ENCODE measurements at places on chromosomes 13 and 19.

DNA sequence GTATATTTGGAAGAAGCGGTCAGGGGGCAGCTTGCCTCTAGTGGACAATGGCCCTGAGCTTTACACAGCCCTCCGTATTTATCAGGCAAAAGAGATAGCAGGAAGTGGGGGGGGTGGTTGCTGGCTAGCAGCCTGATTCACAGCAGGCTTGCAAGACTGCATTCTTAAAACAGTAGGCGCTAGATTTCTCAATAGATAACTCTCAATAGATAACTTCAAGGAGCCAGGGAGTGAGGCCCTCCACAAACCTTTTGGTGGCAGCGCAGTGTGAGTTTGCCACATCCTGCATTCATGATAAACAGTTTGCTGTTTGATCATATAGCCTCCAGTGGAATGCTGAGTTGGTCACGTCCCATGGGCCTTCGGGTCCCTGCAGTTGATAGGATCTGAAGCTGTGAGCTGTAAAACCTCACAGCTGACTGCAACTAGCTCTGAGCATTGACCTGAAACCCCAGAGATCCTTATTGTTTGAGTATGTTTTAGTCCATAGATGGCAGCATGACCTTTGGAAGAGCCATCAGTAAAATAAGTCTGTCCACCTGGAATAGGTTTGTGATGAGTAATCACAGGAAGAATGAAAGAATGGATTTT is 12.2 kb downstream of the FPR3 start:
- DNase-seq = no peak

- no peak for DNase-seq
Observed at GRCh38 chr19:51686171-51686570, 7.0 kb upstream of the SPACA6 start.

- no peak for DNase-seq
Observed at GRCh38 chr13:105193026-105193425, 1342.4 kb downstream of the EFNB2 start.

DNA sequence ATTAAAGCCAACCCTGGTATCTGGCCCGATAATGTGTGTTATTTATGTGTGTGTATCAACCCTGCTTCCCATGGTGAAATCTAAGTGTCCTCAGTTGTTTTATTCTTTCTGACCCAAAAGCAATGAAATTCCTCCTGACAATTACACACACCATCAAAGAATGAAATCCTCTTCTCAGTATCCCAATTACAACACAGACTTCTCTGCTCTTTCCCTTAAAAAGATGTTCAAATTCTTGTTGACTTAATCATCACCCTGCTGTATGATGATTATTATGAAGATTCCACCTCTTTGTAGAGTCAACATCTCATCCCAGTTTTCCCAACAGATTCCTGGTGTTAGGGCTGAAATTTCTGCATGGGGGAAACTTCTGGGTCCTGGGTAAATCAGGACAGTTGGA is 8.9 kb upstream of the TRPC4 start:
- DNase-seq = no peak

GRCh38 chr19:52646571-52647217 is 8.5 kb upstream of the ZNF83 start:
- DNase-seq = no peak

- DNase-seq = no peak
Observed at GRCh38 chr19:38537071-38537936, 80.4 kb downstream of the MAP4K1 start.

- DNase-seq = no peak
Observed at GRCh38 chr13:42466123-42466522, 107.8 kb upstream of the TNFSF11 start.

GRCh38 chr19:46232029-46232428 is 2.5 kb downstream of the IGFL1 start:
- no peak for DNase-seq

DNA sequence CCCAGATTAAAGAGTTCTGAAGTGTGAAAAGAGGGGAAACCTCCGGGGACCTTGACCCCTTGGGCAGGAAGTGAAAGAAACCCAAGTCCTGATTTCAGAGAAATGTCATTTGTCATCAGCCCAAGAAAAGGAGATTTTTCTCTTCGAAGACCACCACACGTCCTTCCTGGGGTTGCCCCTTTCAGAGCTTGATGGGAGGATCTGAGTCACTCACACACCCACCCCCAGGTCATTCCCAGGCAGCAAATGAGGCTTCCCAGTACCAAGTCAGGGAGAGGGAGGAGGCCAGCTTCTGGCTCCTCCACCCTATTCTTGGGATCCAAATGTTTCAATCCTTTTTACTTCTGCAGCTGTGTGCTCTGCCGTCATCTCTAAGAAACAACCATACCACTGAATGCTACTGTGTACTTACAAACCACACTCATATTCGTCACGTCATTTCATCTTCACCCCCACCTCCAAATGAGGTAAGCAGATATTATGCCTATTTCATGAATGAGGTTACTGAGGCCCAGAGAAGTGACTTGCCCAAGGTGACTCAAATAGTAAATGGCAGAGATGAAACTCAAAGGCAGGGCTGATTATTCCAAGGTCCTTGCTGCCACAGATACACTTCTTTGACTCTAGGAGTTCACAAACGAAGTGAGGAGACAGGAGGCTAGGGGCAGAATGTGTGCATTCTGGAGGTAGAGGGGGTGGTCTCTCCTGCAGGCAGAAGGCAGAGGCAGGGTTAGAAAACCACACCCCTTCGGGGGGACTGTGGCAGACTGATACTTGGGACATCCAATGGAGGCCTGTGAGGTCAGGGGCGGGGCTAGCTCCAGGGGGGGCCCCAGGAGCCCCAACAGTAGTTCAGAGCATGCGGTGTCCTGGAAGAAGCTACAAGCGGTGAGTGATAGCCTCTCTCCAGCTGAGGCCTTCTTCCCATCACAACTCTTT is 5.0 kb upstream of the KMT2B start:
- DNase-seq = no peak

GRCh38 chr19:46020819-46021125 is 2.1 kb downstream of the PGLYRP1 start:
- DNase-seq = no peak

- DNase-seq = no peak
Observed at GRCh38 chr13:111462221-111462764, 141.9 kb downstream of the TEX29 start.

GRCh38 chr19:29971002-29971401 is 29.0 kb downstream of the URI1 start:
- DNase-seq = no peak

GRCh38 chr19:14516746-14517438 is 1.3 kb downstream of the DNAJB1 start:
- DNase-seq = no peak

GRCh38 chr13:64234255-64234654 is 2818.6 kb upstream of the PCDH20 start:
- no peak for DNase-seq

- DNase-seq = no peak
Observed at GRCh38 chr13:113671066-113672001, 4.3 kb downstream of the GRK1 start.

DNA sequence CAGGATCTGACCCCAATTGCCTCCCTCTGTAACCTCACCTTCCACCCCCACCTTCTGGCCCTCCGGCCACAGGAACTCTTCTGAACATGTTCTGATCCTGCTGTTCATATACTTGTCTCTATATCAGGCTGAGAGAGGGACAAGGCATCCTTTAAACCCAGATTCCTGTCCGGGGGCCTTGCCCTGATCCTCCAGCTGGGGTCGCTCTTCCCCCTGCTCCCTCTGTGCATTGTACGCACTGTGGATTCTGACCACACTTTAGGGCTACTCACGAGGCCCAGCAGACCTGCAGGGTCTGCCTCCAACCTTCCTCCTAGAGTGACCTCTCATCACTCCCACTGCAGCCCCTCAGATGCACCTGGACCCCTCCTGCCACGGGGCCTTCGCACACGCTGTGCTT is 269.3 kb downstream of the UQCRFS1 start:
- DNase-seq = no peak

- DNase-seq = no peak
Observed at GRCh38 chr19:15374105-15374651, 5.4 kb downstream of the AKAP8 start.

GRCh38 chr13:82791035-82791434 is 1091.2 kb downstream of the SLITRK1 start:
- DNase-seq = no peak

- no peak for DNase-seq
Observed at GRCh38 chr13:76019421-76020044, 383.4 kb downstream of the LMO7 start.

GRCh38 chr13:98289339-98289945 is 112.4 kb upstream of the RNF113B start:
- no peak for DNase-seq

DNA sequence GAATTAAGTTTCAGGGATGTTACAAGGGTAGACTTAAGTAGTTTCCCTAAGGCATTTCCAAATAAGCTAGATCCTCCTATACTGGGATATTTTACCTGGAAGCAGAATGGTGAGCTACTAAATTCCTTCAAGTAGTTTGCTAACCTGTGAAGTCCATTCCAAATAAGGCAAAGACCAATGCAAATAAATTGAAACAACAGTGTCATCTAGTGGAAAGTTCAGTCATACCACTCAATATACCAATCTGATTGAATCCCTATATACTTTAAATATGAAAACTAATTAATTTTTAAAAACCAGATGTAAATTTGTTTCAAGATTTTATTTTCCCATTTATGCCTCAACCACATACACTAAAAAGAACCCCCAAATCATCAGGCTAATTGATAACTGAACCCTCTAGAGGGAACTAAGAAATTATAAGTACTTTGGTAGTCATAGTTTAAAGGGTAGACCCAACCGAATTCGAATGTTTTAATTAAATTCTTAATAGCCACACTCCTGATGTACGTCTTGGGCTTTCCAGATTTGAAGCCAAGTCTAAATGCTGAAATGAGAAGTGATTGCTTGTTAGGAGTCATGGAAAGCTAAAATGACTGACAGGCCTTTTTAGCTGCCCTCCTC is 223.7 kb downstream of the TBC1D4 start:
- no peak for DNase-seq

GRCh38 chr19:47106821-47107201 is 6.8 kb downstream of the ZC3H4 start:
- no peak for DNase-seq

GRCh38 chr13:24742977-24743376 is 21.0 kb upstream of the RNF17 start:
- DNase-seq = no peak

DNA sequence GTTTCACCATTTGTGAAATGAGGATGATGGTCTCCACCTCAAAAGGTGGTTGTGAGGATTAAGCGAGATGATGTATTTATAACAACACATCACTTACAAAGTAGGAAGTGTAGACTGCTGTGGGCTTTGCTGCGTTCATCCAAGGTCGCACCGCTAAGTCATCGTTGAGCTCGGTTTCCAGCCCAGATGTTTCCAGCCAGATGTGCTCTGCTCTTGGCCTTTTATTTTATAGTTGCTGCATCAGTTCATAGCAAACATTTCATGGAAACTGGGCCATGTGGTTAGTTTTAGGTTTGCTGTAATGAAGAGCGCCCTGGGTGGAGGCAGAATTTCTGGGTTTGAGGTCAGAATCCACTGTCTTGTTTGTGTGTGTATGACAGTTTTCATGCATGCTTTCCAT is 76.5 kb upstream of the RNF113B start:
- no peak for DNase-seq

GRCh38 chr13:26378116-26378515 is 124.2 kb downstream of the CDK8 start:
- DNase-seq = no peak

- DNase-seq = no peak
Observed at GRCh38 chr19:58001895-58002369, 688 bp downstream of the ZNF606 start.

All from cerebellar nuclear complex (tissue), 1 donor.